ENCODE measurements at places on chromosomes 2 and 18.
A peak's percentile ranks its signal among the peaks of the same experiment; 100 is the strongest.

GRCh38 chr2:198545411-198545810, 741.0 kb downstream of the PLCL1 start:
- DNase-seq: no peak

GRCh38 chr2:205198140-205198525, 484.2 kb upstream of the NRP2 start:
- DNase-seq: no peak

DNA sequence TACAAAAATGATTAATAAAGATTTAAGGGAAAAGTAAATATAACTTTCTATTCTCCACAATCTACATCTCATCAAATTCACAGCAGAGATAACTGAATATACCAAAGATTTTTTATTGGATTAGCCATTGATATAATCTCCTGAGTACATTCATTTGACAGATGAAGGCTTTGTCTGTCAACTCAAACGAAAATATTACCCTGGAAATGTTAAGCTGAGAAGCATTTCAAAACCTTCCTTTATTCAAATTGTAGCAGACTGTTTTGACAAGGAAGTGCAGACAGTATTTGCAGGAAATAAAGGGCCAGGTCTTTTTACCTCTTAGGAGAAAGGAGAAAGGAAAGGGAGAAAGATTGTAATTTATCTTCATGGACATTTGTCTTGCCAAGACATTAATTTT, 473.5 kb downstream of the TMEM182 start:
- DNase-seq: no peak

- DNase-seq: peak; percentile 43
Measured at GRCh38 chr2:236793023-236794011, 223.7 kb downstream of the ACKR3 start.

DNA sequence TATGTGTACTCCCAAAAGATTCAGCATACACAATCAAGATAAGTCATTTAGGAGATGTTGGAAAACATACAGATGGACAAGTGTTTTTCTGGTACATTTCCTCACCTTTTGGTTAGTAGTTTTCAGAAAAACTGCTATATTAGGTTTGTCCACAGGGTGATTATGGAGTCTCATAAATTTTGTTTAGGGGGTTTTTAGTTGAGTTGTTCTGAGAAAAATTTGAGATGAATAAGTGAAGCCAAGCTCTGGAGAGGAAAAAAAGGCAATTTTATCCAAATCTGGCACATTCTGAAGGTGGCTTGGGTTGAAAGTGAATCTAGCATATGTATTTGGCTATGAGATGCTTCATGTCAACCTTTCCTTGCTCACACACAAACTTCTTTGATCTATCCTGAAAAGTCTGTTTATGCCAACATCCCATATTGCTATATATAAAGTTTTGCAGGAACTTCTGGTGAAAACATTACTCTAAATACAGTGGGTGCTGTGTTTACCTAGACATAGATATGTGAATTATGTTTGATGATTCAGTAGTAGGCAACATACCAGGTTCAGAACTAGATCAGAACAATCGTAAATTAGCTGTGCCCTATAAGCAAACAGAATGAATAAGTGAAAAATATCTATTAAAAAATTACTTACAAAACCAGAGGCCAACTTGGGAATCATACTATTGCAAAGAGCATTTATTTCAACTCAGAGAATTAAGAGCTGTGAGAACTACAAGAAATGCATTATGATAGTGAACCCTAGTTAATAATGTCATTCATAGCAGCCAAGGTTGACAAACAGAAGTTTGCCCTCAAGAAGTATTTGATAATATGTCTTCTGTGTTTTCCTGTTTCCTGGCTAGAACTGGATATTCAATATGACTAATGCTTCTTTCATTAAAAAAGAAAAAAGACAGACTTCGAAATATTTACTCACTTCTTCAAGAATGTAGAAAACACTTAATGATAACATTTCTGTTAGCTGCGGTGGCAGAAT, 552.0 kb downstream of the IRS1 start:
- DNase-seq: no peak

- DNase-seq: no peak
Measured at GRCh38 chr18:58064406-58064998, 20.5 kb downstream of the NEDD4L start.

- no peak for DNase-seq
Measured at GRCh38 chr2:231184319-231184718, 14.1 kb upstream of the ARMC9 start.

- DNase-seq: no peak
Measured at GRCh38 chr2:63871864-63872263, 30.2 kb downstream of the UGP2 start.

DNA sequence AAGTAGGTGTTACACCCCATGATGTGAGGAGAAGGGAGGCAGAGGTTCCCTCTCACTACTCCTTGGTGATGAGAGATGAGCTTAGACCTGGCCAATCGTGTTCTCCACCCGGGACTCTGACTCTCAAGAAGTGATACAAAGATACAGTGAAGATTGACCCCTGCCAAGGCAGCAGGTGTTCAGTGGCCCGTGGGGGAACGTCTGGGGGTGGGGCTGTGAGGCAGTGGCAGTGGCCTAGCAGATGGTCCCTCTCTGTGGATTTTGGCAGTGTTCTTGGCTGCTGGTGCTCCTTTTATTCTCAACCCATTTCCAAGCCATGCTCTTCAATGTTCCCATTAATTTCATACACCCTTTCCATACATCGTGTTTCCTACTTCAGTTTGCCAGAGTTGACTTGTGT, 120.4 kb upstream of the NEDD4L start:
- no peak for DNase-seq

- DNase-seq: no peak
Measured at GRCh38 chr2:25672494-25673299, 680 bp downstream of the DTNB start.

DNA sequence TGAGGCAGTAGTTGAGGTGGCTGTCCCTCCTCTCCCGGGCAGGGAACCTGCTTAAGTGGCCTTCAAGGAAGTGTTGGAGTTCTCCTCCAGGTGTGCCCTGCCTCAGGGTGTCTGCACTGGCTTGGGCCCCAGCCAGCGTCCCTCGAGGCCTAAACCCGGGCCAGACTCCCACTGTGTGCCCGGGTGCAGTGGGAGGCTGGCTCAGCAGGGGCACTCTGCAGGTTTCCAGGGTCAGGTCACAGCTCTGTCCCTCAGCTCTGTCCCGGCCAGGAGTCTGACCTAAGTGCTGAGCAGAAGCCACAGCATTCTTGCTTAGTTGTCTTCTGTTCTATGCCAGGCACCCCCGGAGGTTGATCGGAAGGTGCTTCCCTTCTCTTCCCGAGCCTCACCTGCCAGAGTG, 69.0 kb upstream of the OTOS start:
- DNase-seq: no peak
